ENCODE measurements at places on chromosomes 2 and 18.

- DNase-seq, result no peak
Measured at GRCh38 chr2:60836491-60836890, 44.9 kb upstream of the REL start.

GRCh38 chr18:8799001-8799400 is 93.6 kb downstream of the MTCL1 start:
- no peak for DNase-seq

DNA sequence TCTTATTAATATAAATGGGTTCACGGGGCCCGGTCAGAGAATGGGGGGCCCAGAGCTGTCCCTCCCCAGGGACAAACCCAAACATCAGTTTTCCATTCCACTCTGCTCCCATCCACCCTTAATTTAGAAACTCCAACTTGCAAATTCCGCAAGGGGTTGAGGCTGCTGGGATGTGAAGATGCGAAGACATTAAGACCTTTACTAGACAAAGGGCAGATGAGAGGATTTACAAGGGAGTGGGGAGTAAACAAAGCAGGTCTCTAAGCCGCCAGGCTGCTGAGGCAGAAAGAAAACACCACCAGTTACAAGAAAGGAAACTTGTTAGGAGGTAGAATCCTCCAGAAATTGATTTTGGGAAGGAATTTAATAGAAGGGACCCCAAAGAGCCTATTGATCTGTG is 33.1 kb downstream of the MARCO start:
- DNase-seq, result no peak

DNA sequence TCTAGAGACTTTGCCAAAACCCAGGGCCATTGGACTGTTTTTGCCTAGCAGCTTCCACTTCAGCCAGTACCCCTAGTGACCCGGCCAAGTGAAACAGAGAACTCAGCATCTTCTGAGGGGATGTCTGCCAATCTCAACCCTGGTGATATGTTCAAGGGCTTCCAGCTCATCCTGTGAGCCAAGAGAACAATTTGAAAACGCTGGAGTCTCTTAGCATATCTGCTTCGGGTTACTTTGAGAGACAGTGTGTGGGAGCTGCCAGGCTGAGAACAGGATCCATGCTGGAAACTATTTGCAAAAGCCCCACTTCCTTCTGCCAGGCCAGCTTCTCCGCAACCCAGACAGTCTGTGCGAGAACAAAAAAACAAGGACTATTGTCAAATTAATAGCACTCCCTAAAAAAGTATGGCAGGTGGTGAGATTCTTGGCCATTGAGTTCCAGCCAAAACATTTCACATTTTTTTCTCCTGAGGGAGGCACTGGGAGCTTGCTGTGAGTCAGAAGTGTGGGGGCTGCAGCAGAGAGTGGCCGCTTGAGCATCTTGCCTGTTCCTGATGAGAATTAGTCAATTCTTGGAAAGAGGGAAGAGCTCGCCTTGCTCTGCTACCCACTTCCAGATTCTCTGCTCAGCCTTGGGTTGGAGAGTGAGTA is 395.6 kb upstream of the TRIB2 start:
- DNase-seq, result no peak

- DNase-seq, result no peak
Measured at GRCh38 chr18:5439986-5440696, 103.7 kb downstream of the EPB41L3 start.

All from CD4-positive, alpha-beta T cell treated with Interleukin-4 for 4 hours (primary cell).